Right renal cortex interstitium (tissue), 3 donors: ENCODE measurements at places on chromosomes 5 and 9.

- DNase-seq = no peak
Observed at GRCh38 chr5:33649549-33650482, 209.1 kb downstream of the TARS1 start.

- DNase-seq = no peak
Observed at GRCh38 chr5:32511776-32512374, 67.3 kb upstream of the ZFR start.

DNA sequence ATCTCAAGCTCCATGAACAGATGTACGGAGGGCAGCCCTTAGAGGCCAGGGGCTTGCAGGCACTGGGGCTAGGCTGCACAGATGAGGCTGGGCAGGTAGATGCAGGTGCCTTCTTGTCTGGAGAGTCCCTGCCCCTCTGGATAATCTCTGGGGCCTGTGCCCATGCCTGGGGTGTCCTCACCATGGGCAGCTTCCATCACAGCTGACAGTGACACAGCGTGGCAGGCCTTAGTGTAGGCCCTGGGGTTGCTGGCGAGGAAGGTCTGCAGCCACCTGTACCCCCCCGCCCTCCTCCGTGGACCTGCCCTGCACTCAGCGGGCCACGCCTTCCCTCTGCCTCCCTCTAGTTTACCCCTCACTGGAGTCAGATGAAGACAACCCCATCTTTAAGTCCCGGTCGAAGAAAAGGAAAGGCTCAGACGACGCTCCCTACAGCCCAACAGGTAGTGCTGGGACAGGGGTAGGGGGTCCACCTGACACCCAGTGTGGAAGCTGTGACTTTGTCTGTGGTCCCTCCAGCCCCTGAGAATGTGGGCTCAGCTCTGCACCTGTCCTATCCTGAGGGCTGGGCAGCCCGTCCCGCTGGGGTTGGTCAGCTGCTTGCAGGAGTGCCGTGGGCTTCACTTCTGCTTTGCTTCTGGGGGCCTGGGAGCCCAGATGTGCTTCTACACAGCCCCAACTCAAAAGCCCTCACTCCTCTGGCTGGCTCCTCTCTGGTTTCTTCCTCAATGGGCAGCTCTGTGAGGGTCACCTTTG is 98.4 kb downstream of the PHF2 start:
- DNase-seq = no peak

GRCh38 chr5:134255418-134256150 is 29.7 kb upstream of the PPP2CA start:
- no peak for DNase-seq

GRCh38 chr9:73640971-73641370 is 489.3 kb downstream of the ANXA1 start:
- no peak for DNase-seq

DNA sequence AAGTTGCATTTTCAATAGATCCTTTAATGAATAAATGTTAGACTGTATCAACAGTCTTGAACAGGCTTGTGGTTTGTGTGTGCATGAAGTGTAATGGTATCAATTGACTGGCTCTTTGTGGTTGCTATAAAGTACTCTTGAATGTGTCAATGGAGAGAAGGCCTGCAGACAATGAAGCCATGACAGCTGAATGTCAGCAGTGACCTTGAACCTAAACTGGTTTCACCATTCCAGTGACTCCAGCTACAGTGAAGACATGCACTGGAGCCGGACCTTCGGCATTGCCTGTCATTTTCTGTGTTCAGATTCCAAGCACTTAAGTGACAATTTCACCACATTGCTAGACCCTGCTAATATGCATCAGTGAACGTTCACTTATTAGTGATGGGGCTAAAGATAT is 276.0 kb upstream of the TMEM161B start:
- DNase-seq = no peak

DNA sequence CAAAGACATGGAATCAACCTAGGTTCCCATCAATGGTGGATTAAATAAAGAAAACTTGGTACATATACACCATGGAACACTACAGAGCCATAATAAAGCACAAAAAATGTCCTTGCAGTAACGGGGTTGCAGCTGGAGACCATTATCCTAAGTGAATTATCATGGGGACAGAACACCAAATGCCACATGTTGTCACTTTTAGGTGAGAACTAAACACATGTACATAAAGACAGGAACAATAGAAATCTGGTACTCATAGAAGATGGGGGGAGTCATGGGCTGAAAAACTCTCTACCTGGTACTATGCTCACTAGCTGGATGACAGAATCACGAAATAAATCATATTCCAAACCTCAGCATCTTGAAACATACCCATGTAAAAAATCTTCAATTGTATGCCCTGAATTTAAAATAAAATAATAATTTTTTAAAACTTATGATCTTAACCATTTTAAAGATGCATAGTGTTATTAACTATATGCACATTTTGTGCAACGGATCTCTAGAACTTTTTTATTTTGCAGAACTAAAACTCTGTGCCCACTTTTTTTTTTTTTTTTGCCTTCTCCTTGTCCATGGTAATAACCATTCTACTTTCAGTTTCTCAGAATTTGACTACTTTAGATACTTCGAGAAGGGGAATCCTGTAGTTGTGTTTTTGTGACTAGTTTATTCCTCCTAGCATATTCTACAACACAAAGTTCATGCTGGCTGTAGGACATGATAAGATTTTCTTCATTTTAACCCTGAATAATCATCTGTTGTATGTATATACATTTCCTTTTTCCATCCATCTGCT is 1081.6 kb upstream of the ACO1 start:
- DNase-seq = no peak

- DNase-seq = no peak
Observed at GRCh38 chr9:116027096-116027495, 126.5 kb upstream of the PAPPA start.

DNA sequence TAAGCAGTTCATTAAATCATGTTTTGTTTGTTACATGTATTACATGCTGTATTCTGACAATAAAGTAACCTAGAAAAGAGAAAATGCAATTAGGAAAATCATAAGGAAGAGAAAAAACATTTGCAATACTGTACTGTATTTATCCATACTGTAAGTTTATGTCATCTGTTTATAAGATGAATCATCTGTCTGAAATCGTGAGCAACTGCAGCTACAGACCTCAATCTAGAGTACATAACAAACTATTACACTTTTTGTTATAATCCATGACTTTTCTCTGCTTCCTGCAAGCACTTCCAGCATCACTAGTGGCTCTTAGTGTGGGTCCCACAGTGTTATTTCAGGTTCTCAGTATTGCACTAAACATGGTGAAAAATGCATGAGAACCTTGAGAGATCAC is 144.4 kb upstream of the NR4A3 start:
- no peak for DNase-seq

- no peak for DNase-seq
Observed at GRCh38 chr9:15144622-15145061, 162.4 kb downstream of the TTC39B start.

- DNase-seq = no peak
Observed at GRCh38 chr5:97194366-97194765, 11.3 kb upstream of the RIOK2 start.

GRCh38 chr5:158718738-158719505 is 380.8 kb downstream of the EBF1 start:
- no peak for DNase-seq

DNA sequence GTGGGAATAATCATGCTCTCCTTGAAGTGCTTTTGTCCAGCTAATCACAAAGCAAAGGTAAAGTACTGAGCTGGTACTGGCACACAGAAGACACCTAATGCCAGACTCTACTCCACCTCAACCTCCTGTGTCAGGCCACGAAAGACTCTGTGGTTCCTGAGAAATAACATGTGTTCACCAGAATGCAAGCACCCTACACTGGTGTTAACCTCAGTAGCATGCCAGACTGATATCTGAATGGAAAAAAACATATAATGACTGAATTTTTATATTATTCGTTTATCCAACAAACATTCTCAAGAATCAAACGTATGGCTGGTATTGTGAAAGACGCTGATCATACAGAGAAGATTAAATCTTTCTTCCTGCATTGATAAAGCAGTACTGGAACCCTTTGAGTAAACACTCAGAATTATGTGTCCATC is 97.1 kb upstream of the IFNE start:
- no peak for DNase-seq

- no peak for DNase-seq
Observed at GRCh38 chr5:141504216-141504615, 15.3 kb downstream of the PCDHGC5 start.

DNA sequence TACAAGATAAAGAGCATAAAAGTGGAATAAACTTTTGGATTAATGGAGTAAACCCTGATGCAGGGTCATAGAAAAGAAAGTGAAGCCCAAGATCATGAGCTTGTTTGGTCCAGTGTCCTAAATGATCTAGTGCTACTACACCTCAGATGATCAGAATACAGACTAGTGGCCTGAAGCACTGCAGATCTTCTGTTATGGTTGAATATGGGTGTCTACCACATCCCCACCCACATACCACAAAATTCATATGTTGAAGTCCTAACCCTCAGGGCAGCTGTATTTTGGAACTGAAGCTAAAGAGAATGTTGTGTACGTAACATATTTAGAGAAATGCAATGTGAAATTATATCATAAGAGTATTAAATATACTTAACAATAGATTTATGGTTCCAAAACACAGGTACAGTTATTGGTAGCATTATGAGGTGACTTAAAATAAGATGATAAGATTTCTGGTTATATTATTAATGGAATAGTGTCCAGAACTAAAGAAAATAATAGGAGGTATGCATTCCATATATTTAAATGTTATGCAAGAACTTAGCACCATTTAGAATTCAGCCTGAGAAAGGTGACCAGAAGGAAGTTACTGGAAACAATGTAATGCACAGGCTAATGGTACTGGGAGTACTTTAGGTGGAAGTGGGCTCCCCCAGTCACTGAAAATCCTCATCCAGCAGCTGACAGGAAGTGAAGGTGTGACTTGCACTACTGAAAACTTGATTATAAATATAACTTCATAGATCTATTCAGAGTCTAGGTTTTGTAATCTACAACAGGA is 1155.1 kb downstream of the TAF11L14 start:
- DNase-seq = no peak
